ENCODE measurements at places on chromosomes 12 and 14.

DNA sequence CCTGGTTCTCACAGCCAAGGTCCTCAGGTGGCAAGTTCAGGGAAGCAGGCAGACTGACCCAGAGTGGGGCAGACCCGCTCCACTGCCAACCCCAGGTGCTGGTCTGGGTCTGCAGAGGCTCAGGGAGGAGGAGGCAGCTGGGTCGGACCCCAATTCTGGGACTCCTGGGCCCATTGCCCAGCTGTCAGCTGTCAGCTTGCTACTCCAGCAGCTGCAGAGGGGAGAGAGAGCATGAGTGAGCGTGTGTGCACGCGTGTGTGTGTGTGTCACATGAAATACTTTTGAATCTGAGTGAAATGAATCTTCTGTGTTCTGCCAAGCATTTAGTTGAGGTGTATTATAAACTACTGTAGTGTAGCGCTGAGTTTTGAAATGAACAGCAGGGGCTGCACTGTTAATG lies 30.8 kb downstream of the XRCC3 start:
- no peak for DNase-seq

DNA sequence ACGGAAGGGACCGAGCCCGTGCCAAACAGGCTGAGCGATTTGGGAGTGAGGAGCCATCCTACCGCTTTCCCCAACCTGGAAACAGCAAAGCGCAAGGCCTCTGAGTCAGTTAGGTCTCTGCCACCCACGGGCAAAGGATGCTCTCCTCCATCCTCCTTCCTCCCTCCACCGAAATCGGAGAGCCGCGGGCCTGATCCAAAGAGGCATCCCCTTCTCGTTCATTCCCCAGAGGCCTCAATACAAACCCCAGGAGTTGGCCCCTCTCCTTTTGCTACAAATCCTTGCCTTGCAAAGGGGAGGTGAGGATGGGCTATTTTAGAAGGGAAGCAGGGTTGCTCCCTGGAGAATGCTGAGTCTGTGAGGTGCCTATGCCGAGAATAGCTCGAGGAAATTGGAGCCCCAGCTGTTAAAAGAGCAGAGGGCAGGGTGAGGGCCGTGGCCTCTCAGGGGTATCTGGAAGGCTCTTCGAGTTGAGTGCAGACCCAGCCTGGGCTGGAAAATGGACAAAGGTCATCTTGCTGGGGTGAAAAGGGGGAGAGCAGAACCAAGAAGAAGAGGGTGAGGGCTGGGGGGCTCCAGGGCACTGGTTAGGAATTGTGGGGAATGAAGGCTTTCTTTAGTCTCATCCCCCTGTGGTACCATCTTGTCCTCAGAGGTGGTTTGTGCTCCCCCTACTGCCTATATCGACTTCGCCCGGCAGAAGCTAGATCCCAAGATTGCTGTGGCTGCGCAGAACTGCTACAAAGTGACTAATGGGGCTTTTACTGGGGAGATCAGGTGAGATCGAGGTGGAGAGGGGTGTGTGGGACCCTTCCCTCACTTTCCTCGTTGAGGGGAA lies 1.1 kb downstream of the TPI1 start:
- peak; percentile 18 for DNase-seq

DNA sequence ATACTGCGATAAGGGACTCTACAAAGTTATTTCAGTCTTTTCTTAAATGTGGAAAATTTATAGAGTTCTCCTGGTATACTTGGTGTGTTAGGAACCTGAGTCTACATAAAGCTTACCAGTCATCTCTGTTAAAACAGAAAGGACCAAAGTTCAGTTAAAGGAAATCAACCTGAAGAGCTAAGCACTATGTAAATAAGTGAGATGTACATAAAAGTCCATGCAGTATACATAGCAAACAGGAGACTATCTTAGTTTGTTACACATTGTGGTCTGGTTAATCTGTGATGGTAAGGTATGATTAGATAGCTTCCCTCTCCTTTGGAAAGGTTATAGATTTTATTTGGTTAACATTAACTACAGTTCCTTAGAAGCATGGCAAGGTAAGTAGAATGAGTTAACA lies 75.9 kb downstream of the ATP2B1 start:
- DNase-seq: no peak

GRCh38 chr12:126537961-126538530 lies 1472.8 kb downstream of the AACS start:
- no peak for DNase-seq

DNA sequence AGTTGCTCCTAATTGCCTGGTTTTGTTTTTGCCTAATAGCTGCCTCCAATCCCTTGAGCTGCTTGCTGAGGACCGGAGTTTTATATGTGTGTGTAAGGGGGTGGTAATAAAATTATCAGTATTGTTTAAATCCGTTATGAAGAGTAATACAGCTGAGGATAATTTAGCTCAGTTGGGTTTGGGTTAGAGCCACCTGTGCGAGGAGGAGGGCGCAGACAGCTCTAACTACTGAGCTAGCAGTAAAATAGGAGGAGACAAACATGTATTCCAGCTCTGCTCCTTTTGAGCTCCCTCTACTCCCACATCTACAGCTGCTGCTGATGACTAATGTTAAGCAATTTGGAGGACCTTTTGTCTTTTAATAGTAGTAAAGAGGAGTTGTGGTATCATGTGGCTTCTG lies 61.5 kb downstream of the SPATS2 start:
- peak; percentile 65 for DNase-seq

DNA sequence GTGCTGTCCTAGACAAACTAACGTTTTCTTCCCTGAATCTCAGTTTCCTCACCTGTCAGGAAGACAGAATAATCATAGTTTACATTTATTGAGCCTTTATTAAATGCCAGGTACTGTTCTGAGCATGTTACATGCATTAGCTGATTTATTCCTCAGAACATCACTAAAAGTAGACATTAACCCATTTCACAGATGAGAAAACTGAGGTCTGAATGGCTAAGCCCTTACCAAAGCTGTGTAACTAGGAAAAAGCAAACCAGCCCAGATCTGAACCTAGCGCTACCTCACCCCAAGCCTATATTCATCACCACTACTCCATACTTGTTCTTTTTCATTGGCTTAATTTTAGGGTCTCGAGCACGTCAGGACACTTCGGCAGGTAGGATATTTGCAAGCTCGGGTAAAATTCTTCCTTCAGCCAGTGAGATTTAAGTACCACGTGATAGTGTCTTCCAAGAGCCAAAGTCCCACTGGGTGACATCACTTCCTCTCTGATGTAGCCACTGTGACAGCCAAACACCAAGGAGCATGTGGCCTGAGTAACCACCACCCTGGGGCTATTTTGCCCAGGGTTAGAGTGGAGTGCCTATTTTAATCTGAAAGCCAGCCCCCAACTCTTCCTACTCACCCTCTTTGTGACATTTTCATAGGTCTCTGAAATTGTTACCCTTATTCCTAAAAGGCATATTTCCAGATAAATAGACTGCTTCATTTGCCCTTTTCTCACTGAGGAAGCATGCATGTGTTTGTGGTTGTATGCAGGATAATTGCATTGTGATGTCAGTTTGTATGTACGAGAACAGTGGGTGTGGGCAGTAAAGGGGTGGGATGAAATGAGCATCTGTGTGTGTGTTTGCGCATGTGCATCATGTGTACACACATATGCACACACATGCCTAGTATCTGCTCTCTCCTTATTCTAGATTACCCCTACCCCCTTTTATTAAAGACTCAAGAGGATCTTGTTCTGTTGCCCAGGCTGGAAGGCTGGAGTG lies 62.2 kb upstream of the WSCD2 start:
- DNase-seq: no peak

- no peak for DNase-seq
Measured at GRCh38 chr12:96141216-96141912, 52.8 kb upstream of the ELK3 start.
